Cardiac atrium fibroblast (primary cell): ENCODE measurements at places on chromosomes 5 and 9. TPM values are rescaled to one million over a fixed set of nuclear protein-coding genes. Genes with fewer than 3 reads are reported as not detected.

Gene C7
- 1,610 and 3,690 TPM in 2 replicates for total RNA-seq

Gene FAM221B
- total RNA-seq = not detected in 2 replicates

Gene DBN1
- 139 and 144 TPM in 2 replicates for total RNA-seq

Gene FAM193B
- total RNA-seq = 23.8 and 24.9 TPM in 2 replicates

Gene ESM1
- total RNA-seq = 1.8 and 16.4 TPM in 2 replicates

Gene ZNF879
- total RNA-seq = 3.2 and 5.8 TPM in 2 replicates

Gene CREB3
- 60.5 and 72.6 TPM in 2 replicates for total RNA-seq

Gene SPATA31D4
- not detected in 2 replicates for total RNA-seq

Gene PCDHB15
- total RNA-seq = 1.8 TPM in 2 replicates

Gene PAEP
- total RNA-seq = not detected in 2 replicates

Gene HMMR
- total RNA-seq = 4.2 and 11.3 TPM in 2 replicates

Gene TRPM3
- total RNA-seq = 0.18 and 3.9 TPM in 2 replicates

Gene PCDHA8
- not detected in 2 replicates for total RNA-seq

Gene LRRC19
- not detected in 2 replicates for total RNA-seq

Gene GABRG2
- total RNA-seq = not detected in 2 replicates

Gene FGF1
- 1.8 and 37.7 TPM in 2 replicates for total RNA-seq

Gene CEL
- 0.16 and 0.36 TPM in 2 replicates for total RNA-seq

Gene NUDT12
- 7.1 and 9.7 TPM in 2 replicates for total RNA-seq

Gene MCTP1
- 0.16 and 0.18 TPM in 2 replicates for total RNA-seq

Gene OSMR
- 99.3 and 160 TPM in 2 replicates for total RNA-seq

Gene NR2F1
- 85.9 and 157 TPM in 2 replicates for total RNA-seq

Gene PDE8B
- 0.65 TPM in 1 of 2 replicates, not detected in the other for total RNA-seq

Gene OR5C1
- total RNA-seq = not detected in 2 replicates

Gene SOHLH1
- not detected in 2 replicates for total RNA-seq

Gene ZNF618
- total RNA-seq = 4.4 and 4.5 TPM in 2 replicates

Gene PCDHA6
- total RNA-seq = not detected in 2 replicates

Gene N4BP3
- total RNA-seq = 0.36 and 2.3 TPM in 2 replicates

Gene SLIT3
- total RNA-seq = 13.2 and 31.9 TPM in 2 replicates

Gene DAB2IP
- 7.6 and 8.6 TPM in 2 replicates for total RNA-seq

Gene TUBB4B
- total RNA-seq = 223 and 269 TPM in 2 replicates

Gene DRD1
- total RNA-seq = not detected in 2 replicates
